ENCODE measurements at places on chromosomes 1 and 21. TPM values are rescaled to one million over a fixed set of nuclear protein-coding genes. Genes with fewer than 3 reads are reported as not detected.

The OR2L13 gene
- total RNA-seq, result not detected

The PTPRU gene
- 0.24 TPM for total RNA-seq

The KLHL12 gene
- 30.8 TPM for total RNA-seq

- no peak overlapping the region for H3K4me3 ChIP-seq
- peaks cover 1% of the 10 kb centered on the region for H3K27me3 ChIP-seq
- DNase-seq, result no peak
- H3K36me3 ChIP-seq, result no peaks in the 10 kb centered on the region
- no peaks in the 10 kb centered on the region for H3K4me1 ChIP-seq
- H3K27ac ChIP-seq, result no peak overlapping the region
Measured at GRCh38 chr1:115593365-115594259, 48.2 kb upstream of the VANGL1 start.

GRCh38 chr1:40092241-40092640 lies 4.8 kb downstream of the PPT1 start:
- no peak for DNase-seq
- peaks cover 53% of the 10 kb centered on the region for H3K36me3 ChIP-seq
- H3K4me1 ChIP-seq, result peaks cover 13% of the 10 kb centered on the region
- H3K27me3 ChIP-seq, result no peaks in the 10 kb centered on the region

DNA sequence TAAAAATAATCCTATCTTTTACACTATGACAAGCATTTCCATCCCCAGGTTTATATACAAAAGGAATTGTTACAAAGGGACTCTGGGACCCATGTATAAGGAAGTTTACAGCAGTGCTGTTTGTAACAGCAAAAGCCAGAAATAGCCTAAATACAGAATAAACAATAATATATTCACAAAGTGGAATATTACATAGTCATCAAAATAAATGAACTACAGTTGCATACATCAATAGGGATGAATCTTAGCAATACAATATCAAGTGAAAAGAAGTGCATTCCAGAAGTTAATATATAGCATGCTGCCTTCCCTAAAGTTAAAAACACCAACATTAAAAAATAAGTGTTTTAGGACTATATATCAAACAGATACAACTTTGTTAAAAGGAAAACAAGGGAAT lies 77.3 kb downstream of the EDEM3 start:
- peaks cover 24% of the 10 kb centered on the region for H3K27me3 ChIP-seq
- no peak overlapping the region for H3K27ac ChIP-seq
- H3K36me3 ChIP-seq, result no peaks in the 10 kb centered on the region
- no peak for DNase-seq

DNA sequence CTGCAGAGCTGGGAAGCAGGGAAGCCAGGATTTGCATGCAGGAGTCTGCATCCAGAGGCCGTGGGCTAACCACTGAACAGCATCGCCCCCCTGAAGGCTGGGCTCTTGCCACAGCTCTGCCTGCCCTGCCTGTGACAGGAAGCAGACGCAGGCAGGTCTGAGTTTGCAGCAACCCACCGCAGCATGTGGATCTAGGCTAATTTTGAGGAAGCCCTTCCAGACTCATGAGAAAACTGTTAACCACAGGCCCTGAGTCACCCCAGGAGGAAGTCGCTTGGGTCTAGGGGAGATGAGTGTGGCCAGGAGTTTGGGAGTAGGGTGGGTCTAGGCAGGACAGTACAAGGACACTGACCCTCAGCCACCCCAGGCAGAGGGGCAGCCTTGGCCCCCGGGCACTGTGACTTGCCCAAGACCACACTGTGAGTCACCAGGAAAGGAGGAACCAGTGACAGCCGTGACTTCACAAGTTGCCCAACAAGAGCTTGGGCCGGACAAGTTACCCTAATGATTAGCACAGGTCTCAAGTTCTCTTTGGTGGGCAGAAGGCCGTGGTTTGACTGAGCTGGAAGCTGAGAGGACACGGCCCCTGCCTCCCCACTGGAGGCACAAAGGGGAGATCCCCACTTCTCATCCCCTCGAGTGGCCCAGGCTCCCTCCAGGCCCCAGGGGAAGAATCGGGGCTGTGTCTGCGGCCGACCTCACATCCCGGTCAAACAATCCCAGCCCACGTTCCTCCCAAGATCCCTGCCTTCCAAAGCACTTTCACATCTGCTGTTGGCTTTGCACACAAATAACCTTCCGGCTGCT lies 826 bp downstream of the LAPTM5 start:
- DNase-seq, result peak; percentile 65
- peak overlapping the region; percentile 99 for H3K4me3 ChIP-seq
- H3K27ac ChIP-seq, result peak overlapping the region; percentile 96
- peaks cover 48% of the 10 kb centered on the region for H3K36me3 ChIP-seq
